ENCODE measurements at places on chromosomes 4 and X. TPM values are rescaled to one million over a fixed set of nuclear protein-coding genes. Genes with fewer than 3 reads are reported as not detected.

- no peaks in the 10 kb centered on the region for H3K4me1 ChIP-seq
- no peaks in the 10 kb centered on the region for H3K36me3 ChIP-seq
- no peak overlapping the region for H3K27ac ChIP-seq
Observed at GRCh38 chr4:109256818-109257217, 45.6 kb downstream of the COL25A1 start.

- no peak overlapping the region for H3K27ac ChIP-seq
- peaks cover 2% of the 10 kb centered on the region for H3K27me3 ChIP-seq
- no peaks in the 10 kb centered on the region for H3K36me3 ChIP-seq
- no peaks in the 10 kb centered on the region for H3K4me1 ChIP-seq
Observed at GRCh38 chrX:106436691-106437090, 175.1 kb upstream of the RADX start.

DNA sequence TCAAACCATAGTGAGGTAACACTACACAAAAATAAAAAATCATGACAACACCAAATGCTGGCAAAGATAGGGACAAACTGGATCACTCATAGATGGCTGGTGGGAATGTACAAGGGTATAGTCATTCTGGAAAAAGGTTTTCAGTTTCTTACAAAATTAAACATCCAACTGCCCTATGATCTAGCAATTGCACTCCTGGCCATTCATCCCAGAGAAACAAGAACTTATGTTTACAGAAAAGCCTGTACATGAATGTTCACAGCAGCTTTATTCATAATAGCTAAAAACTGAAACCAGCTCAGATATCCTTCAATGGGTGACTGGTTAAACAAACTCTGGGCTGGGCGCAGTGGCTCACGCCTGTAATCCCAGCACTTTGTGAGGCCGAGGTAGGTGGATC, 43.3 kb downstream of the NYX start:
- no peaks in the 10 kb centered on the region for H3K4me1 ChIP-seq
- no peak overlapping the region for H3K27ac ChIP-seq
- no peaks in the 10 kb centered on the region for H3K27me3 ChIP-seq
- H3K36me3 ChIP-seq = no peaks in the 10 kb centered on the region
- no peak overlapping the region for H3K4me3 ChIP-seq
- DNase-seq = no peak

DNA sequence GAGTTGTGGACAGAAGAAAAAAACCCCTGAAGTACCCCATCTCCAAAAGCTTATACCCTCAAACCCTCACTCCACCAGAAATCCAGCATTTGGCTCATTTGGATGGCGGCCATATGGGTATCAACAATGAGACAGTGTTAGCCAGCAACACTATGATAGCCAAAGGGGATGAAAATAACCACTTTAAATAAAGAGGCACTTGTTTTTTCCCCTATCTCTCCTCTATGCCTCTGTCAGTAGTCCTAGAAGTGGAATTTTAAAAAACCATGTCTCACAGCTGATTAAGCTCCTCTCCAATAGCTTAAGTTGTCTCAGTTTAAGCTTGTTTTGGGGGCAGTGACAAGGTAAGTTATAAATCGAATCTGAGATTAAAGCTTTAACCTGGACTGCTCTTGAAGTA, 124.0 kb downstream of the MOSPD2 start:
- peaks cover 2% of the 10 kb centered on the region for H3K27me3 ChIP-seq
- H3K36me3 ChIP-seq = no peaks in the 10 kb centered on the region

- H3K36me3 ChIP-seq = peaks cover 10% of the 10 kb centered on the region
- peak; percentile 88 for DNase-seq
- H3K27me3 ChIP-seq = no peaks in the 10 kb centered on the region
- H3K4me3 ChIP-seq = peak overlapping the region; percentile 85
- H3K4me1 ChIP-seq = peaks cover 19% of the 10 kb centered on the region
- peak overlapping the region; percentile 92 for H3K27ac ChIP-seq
Observed at GRCh38 chrX:40098264-40099054, 701 bp upstream of the BCOR start.

DNA sequence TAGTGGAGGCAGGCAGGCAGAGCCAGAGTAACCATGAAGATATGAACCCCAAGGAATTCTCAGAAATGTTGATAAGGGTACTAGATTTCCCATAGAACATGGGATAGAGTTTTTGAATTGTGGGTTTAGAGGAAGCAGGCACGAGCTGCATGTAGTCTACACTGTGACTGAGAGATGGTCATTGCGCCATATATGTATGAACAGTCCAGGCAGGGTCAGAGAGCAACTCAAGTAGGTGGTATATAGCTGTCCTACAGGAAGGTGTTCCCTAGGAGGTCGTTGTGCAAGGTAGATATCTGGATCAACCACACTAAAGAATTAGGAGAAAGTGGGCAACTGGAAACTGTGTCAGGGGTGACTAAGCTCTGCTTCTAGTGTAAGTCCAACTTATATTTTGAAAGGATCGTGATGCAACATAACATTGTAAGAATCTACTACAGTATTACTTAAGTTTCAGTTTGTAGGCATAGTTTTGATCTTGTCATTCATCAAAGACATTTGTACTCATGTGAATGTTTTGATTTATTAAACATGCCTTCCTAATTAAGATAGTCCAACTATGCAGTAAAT, 94.6 kb downstream of the HPGD start:
- no peak overlapping the region for H3K4me3 ChIP-seq
- H3K36me3 ChIP-seq = no peaks in the 10 kb centered on the region
- H3K27ac ChIP-seq = no peak overlapping the region
- peaks cover 5% of the 10 kb centered on the region for H3K4me1 ChIP-seq
- no peaks in the 10 kb centered on the region for H3K27me3 ChIP-seq
- no peak for DNase-seq

DNA sequence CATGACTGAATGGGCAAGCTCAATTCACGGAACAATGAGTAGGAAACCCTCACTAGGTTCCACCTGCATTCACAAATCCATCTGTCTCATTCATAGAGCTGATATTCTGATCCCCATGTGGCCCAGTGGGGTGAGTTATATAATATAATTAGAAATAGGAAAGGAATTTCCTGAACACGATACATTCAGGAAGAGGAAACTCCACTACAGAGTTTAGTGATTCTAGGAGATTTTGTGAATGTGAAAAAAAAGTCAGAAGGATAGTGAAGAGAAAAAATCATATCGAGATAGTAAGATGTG, 471.2 kb downstream of the GASK1B start:
- H3K36me3 ChIP-seq = no peaks in the 10 kb centered on the region
- no peak overlapping the region for H3K27ac ChIP-seq
- no peak overlapping the region for H3K4me3 ChIP-seq
- no peaks in the 10 kb centered on the region for H3K27me3 ChIP-seq

GRCh38 chrX:118593407-118593806, 97.8 kb downstream of the DOCK11 start:
- H3K4me3 ChIP-seq = no peak overlapping the region
- H3K36me3 ChIP-seq = peaks cover 28% of the 10 kb centered on the region
- no peak for DNase-seq

DNA sequence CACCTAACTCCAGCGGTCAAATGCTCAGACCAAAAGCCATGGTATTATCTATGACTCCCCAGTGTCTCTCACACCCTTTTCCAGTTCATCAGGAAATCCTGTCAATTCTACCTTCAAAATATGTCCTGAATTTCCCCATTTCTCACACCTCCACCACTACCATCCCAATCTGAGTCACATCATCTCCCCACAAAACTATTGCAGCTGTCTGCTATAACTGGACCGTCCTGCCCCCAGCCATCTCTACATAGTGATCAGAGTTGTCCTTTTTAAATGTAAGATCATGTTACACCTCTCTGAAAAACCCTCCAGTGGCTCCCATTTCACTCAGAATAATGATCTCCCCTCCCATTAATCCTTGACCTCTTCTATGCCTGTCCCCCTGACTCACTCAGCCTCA, 6.8 kb upstream of the ODAPH start:
- no peak overlapping the region for H3K27ac ChIP-seq
- no peak overlapping the region for H3K4me3 ChIP-seq
- no peaks in the 10 kb centered on the region for H3K4me1 ChIP-seq
- no peak for DNase-seq
- H3K36me3 ChIP-seq = no peaks in the 10 kb centered on the region

- H3K27me3 ChIP-seq = no peaks in the 10 kb centered on the region
- DNase-seq = no peak
- H3K4me3 ChIP-seq = no peak overlapping the region
- H3K27ac ChIP-seq = no peak overlapping the region
- peaks cover 2% of the 10 kb centered on the region for H3K4me1 ChIP-seq
- H3K36me3 ChIP-seq = peaks cover 11% of the 10 kb centered on the region
Observed at GRCh38 chr4:122898370-122899150, 23.8 kb downstream of the NUDT6 start.

DNA sequence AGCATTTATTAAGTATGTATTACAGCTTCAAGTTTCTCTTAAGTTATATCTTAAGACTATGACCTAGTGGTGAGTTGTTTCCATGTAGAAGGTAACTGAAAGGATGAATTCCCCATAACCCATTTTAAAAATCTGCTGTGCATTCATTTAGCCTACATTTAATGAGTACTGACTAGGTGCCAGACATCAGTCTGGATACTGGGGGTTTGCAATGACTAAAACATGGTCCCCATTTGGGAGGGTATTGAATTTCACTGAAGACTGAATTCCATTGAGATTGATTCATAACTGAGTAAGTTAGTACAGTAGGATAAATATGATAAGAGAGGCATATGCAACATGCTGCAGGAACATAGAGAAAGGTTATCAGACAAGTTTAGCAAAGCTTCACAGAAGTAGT, 241.5 kb downstream of the FRAS1 start:
- H3K4me1 ChIP-seq = peaks cover 5% of the 10 kb centered on the region
- no peaks in the 10 kb centered on the region for H3K36me3 ChIP-seq
- H3K4me3 ChIP-seq = no peak overlapping the region
- no peak for DNase-seq
- no peak overlapping the region for H3K27ac ChIP-seq
- peaks cover 16% of the 10 kb centered on the region for H3K27me3 ChIP-seq

GRCh38 chr4:169212981-169213380, 57.8 kb downstream of the SH3RF1 start:
- no peaks in the 10 kb centered on the region for H3K4me1 ChIP-seq
- H3K27me3 ChIP-seq = peaks cover 2% of the 10 kb centered on the region
- no peak overlapping the region for H3K4me3 ChIP-seq
- DNase-seq = no peak
- no peaks in the 10 kb centered on the region for H3K36me3 ChIP-seq

GRCh38 chr4:87399954-87400353, 9.0 kb upstream of the HSD17B11 start:
- no peak overlapping the region for H3K27ac ChIP-seq
- peaks cover 4% of the 10 kb centered on the region for H3K27me3 ChIP-seq
- DNase-seq = no peak

- H3K4me3 ChIP-seq = no peak overlapping the region
- H3K27ac ChIP-seq = no peak overlapping the region
- H3K27me3 ChIP-seq = no peaks in the 10 kb centered on the region
- no peaks in the 10 kb centered on the region for H3K4me1 ChIP-seq
- no peaks in the 10 kb centered on the region for H3K36me3 ChIP-seq
Observed at GRCh38 chr4:13938299-13938698, 310.8 kb upstream of the BOD1L1 start.

DNA sequence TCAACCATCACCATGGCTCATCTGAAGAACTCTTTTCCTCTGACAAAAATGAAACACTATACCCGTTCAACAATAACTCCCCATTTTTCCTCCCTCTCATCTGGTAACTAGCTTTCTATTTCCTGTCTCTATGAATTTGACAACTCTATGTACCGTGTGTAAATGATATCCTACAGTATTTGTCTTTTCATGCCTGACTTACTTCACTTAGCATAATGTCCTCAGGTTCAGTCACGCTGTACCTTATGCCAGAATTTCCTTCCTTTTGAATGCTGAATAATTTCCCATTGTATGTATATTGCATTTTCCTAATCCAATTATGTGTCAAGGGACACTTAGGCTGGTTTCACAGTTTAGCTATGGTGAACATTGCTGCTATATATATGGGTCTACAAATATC, 18.2 kb downstream of the MAGEA9 start:
- H3K36me3 ChIP-seq = no peaks in the 10 kb centered on the region
- peaks cover 31% of the 10 kb centered on the region for H3K4me1 ChIP-seq
- no peak for DNase-seq
- peak overlapping the region; percentile 17 for H3K4me3 ChIP-seq
- peak overlapping the region; percentile 72 for H3K27ac ChIP-seq

GRCh38 chrX:120559804-120560203, 958 bp downstream of the CUL4B start:
- peak overlapping the region; percentile 99 for H3K4me3 ChIP-seq
- H3K27ac ChIP-seq = peak overlapping the region; percentile 99
- H3K36me3 ChIP-seq = peaks cover 15% of the 10 kb centered on the region

Gene GRIA2
- total RNA-seq = not detected

Gene ADAM29
- total RNA-seq = not detected

Gene OPRPN
- not detected for total RNA-seq

Gene LANCL3
- 0.28 TPM for total RNA-seq

Gene FGF2
- total RNA-seq = 13.8 TPM

Gene TBX22
- not detected for total RNA-seq

Gene RAB41
- not detected for total RNA-seq

All from activated CD4-positive, alpha-beta T cell treated with anti-CD3 and anti-CD28 coated beads, Interleukin-2, amount 10 ng/mL, durations not matched to agents 24 days and 14 days (primary cell).